GM12878 (cell line): ENCODE measurements at places on chromosomes 4 and X. TPM values are rescaled to one million over a fixed set of nuclear protein-coding genes. Genes with fewer than 3 reads are reported as not detected.

DNA sequence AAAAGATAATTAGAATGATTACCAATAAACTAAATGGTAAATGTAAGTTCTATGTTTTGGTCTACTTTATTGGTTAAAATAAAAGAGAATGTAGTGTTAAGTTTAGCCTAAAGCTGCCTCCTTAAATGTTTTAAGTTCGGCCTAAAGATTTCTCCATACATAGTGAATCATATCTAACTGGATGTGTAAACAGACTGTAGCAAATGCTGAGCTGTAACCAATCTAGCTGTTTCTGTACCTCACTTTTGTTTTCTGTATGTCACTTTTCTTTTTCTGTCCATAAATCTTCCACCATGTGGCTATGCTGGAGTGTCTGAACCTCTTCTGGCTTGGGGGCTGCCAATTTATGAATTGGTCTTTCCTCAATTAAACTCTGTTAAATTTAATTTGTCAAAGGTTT lies 121.2 kb downstream of the TBCK start:
- no peak overlapping the region for H3K4me3 ChIP-seq
- no peaks in the 10 kb centered on the region for H3K27me3 ChIP-seq
- H3K4me1 ChIP-seq = no peaks in the 10 kb centered on the region
- no peak overlapping the region for H3K27ac ChIP-seq
- no peaks in the 10 kb centered on the region for H3K36me3 ChIP-seq

Gene DUX4
- not detected in 2 replicates for total RNA-seq

DNA sequence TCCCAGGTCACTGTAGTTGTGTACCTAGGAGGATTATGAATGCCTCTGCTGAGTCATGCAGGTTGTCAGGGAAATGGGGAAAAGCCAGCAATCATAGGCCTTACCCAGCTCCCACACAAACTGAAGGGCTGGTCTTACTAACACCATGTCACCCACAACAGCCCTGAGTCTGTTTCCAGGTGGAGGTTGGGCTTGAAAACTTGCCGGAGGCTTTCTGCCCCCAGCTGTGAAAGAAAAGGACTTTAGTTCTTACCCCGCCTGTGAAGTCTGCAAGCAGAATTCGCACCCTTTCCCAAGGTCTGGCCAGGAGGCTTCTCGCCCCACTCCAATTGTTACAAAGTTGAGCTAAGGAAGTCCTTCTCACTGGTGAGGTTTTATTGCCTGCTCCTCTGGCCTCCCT lies 143.9 kb downstream of the RPS6KA6 start:
- no peaks in the 10 kb centered on the region for H3K36me3 ChIP-seq
- H3K4me1 ChIP-seq = no peaks in the 10 kb centered on the region
- no peak overlapping the region for H3K4me3 ChIP-seq
- H3K27ac ChIP-seq = no peak overlapping the region
- no peak for DNase-seq
- no peaks in the 10 kb centered on the region for H3K27me3 ChIP-seq

DNA sequence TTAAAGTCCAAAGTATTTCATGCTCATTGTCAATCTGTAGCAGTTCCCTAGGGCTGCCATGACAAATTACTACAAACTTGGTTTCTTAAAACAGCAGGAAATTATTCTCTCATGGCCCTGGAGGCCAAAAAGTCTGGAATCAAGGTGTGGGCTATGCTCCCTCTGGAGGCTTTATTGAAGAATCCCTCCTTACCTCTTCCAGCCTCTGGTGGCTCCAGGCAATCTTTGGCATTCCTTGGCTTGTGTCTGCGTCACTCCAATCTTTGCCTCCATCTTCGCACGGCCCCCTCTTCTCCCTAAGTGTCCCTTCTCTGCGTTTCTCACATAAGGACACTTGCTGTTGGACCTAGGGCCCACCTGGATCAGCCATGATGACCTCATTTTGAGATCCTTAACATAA lies 170.4 kb downstream of the SMIM20 start:
- H3K27ac ChIP-seq = 0 out of 2 replicates have a peak overlapping the region, but pooled peaks have one; percentile 24
- peak overlapping the region; percentile 3; the same call in 1 of the 2 replicates for H3K4me3 ChIP-seq
- no peaks in the 10 kb centered on the region for H3K36me3 ChIP-seq
- H3K4me1 ChIP-seq = peaks cover 57% of the 10 kb centered on the region
- H3K27me3 ChIP-seq = no peaks in the 10 kb centered on the region
- no peak for DNase-seq

- H3K4me1 ChIP-seq = peaks cover 13% of the 10 kb centered on the region
- H3K27ac ChIP-seq = no peak overlapping the region
- no peak for DNase-seq
- peaks cover 23% of the 10 kb centered on the region for H3K36me3 ChIP-seq
- H3K27me3 ChIP-seq = no peaks in the 10 kb centered on the region
- H3K4me3 ChIP-seq = no peak overlapping the region
These were observed 48.7 kb downstream of the ATP10D start for GRCh38 chr4:47533689-47534347.

- H3K36me3 ChIP-seq = no peaks in the 10 kb centered on the region
- H3K4me1 ChIP-seq = peaks cover 7% of the 10 kb centered on the region
- no peak overlapping the region for H3K27ac ChIP-seq
- no peak for DNase-seq
- H3K27me3 ChIP-seq = no peaks in the 10 kb centered on the region; the same call in none of the 2 replicates
- no peak overlapping the region for H3K4me3 ChIP-seq
These were observed 2.7 kb upstream of the NEUROG2 start for GRCh38 chr4:112518675-112519074.

GRCh38 chrX:1609762-1610161 lies 5.1 kb upstream of the ASMT start:
- no peak for DNase-seq
- H3K27ac ChIP-seq = no peak overlapping the region
- H3K27me3 ChIP-seq = no peaks in the 10 kb centered on the region; the same call in 1 of the 2 replicates
- H3K36me3 ChIP-seq = no peaks in the 10 kb centered on the region

- no peaks in the 10 kb centered on the region for H3K27me3 ChIP-seq
- H3K4me3 ChIP-seq = no peak overlapping the region
- H3K27ac ChIP-seq = no peak overlapping the region
- H3K36me3 ChIP-seq = no peaks in the 10 kb centered on the region
- DNase-seq = no peak
- no peaks in the 10 kb centered on the region for H3K4me1 ChIP-seq
These were observed 159.6 kb upstream of the CTSO start for GRCh38 chr4:156113138-156113765.

GRCh38 chr4:26058537-26058936 lies 144.5 kb downstream of the SMIM20 start:
- DNase-seq = peak; percentile 32
- H3K36me3 ChIP-seq = no peaks in the 10 kb centered on the region
- no peak overlapping the region for H3K27ac ChIP-seq
- no peaks in the 10 kb centered on the region; the same call in 1 of the 2 replicates for H3K27me3 ChIP-seq
- no peak overlapping the region for H3K4me3 ChIP-seq

Gene RBMX2
- 18.9 and 20.5 TPM in 2 replicates for total RNA-seq

Gene VEGFD
- not detected in 2 replicates for total RNA-seq

- H3K4me1 ChIP-seq = no peaks in the 10 kb centered on the region
- H3K4me3 ChIP-seq = no peak overlapping the region
These were observed 25.2 kb upstream of the PLAC1 start for GRCh38 chrX:134683351-134684005.

GRCh38 chr4:186734251-186734650 lies 10.6 kb upstream of the FAT1 start:
- H3K36me3 ChIP-seq = no peaks in the 10 kb centered on the region
- no peaks in the 10 kb centered on the region for H3K27me3 ChIP-seq
- no peak overlapping the region for H3K27ac ChIP-seq
- no peak overlapping the region for H3K4me3 ChIP-seq

Gene ZDHHC9
- 6.6 and 6.9 TPM in 2 replicates for total RNA-seq

DNA sequence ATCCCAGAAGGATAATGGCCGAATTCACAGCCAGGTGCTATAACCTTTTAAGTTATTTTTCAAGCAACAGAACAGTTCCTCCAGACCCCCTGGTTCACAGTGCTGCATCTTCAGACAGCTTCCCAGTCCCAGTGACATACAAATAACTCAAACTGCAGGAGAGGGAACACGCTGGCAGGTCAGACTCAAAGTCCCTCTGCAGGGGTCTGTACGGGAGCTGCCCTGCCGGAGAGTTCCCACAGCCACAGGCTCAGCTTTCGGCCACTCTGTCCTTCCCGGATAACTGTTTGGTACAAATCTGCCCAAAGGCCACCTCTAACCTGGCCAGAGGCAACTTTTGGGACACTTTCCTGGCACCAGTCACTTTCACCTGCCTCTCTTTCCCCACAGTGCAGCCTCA lies 230.2 kb downstream of the AFAP1 start:
- no peaks in the 10 kb centered on the region for H3K36me3 ChIP-seq
- H3K27ac ChIP-seq = no peak overlapping the region
- no peaks in the 10 kb centered on the region for H3K4me1 ChIP-seq
- no peaks in the 10 kb centered on the region for H3K27me3 ChIP-seq

Gene GPR50
- total RNA-seq = not detected in 2 replicates

Gene CTBP1
- 182 TPM in 2 replicates for total RNA-seq

Gene FRAS1
- total RNA-seq = 0.66 and 0.97 TPM in 2 replicates

GRCh38 chr4:148434075-148434773 lies 8.0 kb downstream of the NR3C2 start:
- no peak overlapping the region for H3K4me3 ChIP-seq
- H3K27me3 ChIP-seq = peaks cover under 1% of the 10 kb centered on the region; the same call in 1 of the 2 replicates
- no peaks in the 10 kb centered on the region for H3K36me3 ChIP-seq
- DNase-seq = no peak
- no peak overlapping the region for H3K27ac ChIP-seq

- H3K27ac ChIP-seq = no peak overlapping the region
- no peaks in the 10 kb centered on the region for H3K27me3 ChIP-seq
- H3K4me3 ChIP-seq = no peak overlapping the region
These were observed 1273.0 kb downstream of the RAPGEF2 start for GRCh38 chr4:160375772-160376452.

DNA sequence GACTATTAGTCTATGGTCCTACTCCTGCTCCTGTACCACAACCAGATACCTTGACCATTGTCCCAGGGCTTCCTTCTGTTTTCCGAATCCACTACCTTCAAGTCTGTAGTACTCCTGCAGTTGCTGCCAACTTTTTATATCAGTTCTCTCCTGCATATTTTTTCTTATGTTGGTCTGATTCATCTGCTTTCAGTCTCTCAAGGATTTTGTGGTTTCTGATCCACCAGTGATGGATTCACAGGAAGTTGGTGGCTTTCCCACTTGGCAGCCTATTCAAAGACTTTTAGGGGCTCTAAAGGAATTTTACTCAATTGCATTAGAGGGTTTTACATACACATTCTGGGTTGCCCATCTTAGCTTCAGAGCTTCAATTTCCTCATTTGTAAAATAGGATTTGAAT lies 23.6 kb downstream of the KIF4A start:
- no peak for DNase-seq
- no peaks in the 10 kb centered on the region for H3K27me3 ChIP-seq
- H3K27ac ChIP-seq = no peak overlapping the region
- no peaks in the 10 kb centered on the region for H3K4me1 ChIP-seq
- H3K4me3 ChIP-seq = no peak overlapping the region

- H3K4me1 ChIP-seq = peaks cover 5% of the 10 kb centered on the region; the same call in 1 of the 2 replicates
- peak overlapping the region; percentile 42 for H3K27ac ChIP-seq
- no peaks in the 10 kb centered on the region for H3K27me3 ChIP-seq
These were observed 84.2 kb downstream of the BCOR start for GRCh38 chrX:40013266-40014195.

Gene PHOX2B
- not detected in 2 replicates for total RNA-seq

Gene SATL1
- not detected in 2 replicates for total RNA-seq
